Ecto neural progenitor cell (in vitro differentiated cells): ENCODE measurements at places on chromosomes 11 and 22.

- DNase-seq = no peak
These were observed 104.6 kb upstream of the ANO3 start for GRCh38 chr11:26227301-26227746.

- DNase-seq = peak; percentile 23
These were observed 528.6 kb downstream of the BRD1 start for GRCh38 chr22:49298834-49299750.

- DNase-seq = no peak
These were observed 71.2 kb upstream of the B3GAT1 start for GRCh38 chr11:134483291-134483690.

DNA sequence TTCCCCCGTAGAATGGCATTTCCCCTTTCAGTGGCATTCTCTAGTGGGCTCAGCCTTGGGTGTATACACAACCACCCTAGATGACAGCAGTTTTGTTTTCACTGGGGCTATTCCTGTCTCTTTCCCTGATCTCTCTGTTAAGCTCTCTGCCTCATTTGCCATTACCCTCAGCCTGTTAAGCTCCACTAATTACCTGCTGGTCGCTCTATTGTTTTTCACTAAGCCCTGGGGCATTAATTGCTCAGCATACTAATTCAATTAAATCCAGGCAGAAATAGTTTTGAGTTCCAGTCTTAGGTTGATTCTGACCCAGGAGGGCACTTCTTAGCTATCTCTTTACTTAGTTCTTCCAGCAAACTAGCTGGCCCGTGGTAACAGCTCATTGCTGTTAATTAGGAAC is 80.0 kb downstream of the BRD1 start:
- DNase-seq = no peak

GRCh38 chr22:35835267-35835997 is 117.8 kb downstream of the APOL5 start:
- DNase-seq = no peak

DNA sequence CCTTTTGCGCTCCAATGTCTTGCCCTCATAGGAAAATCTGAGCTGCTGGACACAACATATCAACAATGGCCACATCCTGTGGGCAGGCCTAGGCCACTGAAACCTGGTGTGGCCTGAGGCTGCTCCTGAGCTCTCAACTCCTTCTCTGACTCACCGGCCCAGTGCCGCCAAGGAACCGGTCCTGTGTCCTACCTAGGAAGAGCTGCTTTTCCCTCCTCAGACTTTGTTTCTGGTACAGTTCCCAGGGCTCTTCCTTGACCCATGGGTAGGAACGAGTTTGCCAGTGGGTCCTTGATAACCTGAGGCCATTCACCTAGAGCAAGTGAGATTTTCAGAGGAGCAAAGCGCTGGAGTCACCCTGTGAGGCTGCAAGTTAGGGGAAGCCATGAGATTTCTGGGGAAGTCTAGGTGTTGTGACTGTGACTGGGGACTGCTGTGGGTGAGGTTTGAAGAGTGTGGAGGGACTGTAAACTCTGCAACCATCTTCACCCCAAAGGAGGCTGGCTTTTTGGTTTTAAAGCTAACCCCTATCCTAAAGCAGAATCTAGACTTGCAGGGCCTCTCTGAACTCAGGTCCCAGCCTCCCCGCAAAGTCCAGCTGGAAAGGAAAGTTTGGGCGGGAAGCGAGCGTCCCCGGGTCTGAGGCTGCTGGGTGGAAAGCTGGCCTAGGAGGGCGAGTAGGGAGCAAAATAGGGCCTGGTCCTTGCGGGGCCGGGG is 12.0 kb upstream of the PAX6 start:
- peak; percentile 46 for DNase-seq

GRCh38 chr22:45155050-45155840 is 8.5 kb upstream of the NUP50 start:
- no peak for DNase-seq

DNA sequence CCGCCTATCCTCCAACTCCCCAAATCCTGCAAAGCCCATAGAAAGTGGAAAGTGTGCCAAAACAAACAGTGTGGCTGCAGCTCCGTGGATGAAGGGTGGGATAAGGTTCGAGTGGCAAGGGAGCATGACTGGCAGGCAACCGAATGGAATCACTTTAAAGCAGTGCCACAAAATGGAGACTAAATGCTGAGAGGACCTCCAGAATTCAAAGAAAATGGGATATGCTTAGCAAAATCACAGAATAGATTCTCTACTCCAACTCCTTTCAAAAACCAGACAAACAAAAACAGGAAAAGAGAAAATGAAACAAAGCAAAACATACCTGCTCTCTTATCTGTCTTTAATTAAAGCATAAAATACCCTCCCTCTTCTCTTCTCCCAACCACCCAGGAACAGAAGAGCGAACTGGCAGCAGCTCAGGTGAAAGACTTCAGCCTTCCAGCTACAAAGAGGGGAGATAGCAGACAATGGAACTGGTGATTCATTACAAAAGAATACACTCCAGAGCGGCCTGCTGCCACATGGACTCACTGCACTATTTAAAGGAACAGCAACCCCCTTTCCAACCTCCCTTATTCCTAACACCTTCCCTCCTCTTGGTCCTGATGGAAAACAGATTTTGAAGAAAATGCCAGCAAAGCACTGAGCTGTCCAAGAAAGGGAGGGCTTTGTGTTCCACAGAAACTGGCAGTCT is 118.5 kb downstream of the APOL5 start:
- DNase-seq = no peak

DNA sequence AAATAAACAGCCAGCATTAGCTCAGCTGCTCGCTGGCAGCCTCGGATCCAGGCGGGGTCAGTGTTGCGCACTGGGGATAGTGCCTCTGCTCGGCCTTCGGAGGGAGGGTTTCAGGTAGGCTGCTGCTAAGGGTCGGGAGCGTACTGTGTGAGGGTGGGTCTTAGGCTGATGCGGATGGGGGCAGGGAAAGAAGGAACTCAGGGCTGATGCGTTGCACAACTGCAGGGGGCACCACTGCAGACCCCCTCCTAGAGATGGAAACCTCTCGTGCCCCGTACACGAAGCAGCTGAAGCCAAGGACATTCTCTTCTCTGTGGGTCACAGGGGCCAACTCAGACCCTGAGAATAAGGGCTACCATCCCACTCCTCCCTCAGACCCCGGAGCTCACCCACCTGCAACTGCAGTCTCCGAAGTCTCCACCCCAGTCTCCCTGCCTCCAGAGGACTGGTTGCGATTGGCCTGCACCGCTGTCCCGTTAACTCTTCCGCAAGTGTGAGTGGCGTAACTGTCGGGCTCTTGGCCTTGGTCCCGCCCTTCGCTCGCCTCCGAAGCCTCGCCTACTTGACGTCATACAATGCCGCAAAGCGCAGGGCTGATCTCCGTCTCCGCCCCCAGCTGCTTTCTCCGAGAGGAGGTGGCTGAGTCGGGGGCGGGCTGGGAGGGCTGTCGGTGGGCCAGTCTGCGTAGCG is at the start of gene KBTBD3:
KBTBD3 (minus strand) TSS at position 429 of the 690 bp plus-strand sequence. CDS start 18,250 bp downstream, outside the sequence.
- DNase-seq = peak; percentile 98

DNA sequence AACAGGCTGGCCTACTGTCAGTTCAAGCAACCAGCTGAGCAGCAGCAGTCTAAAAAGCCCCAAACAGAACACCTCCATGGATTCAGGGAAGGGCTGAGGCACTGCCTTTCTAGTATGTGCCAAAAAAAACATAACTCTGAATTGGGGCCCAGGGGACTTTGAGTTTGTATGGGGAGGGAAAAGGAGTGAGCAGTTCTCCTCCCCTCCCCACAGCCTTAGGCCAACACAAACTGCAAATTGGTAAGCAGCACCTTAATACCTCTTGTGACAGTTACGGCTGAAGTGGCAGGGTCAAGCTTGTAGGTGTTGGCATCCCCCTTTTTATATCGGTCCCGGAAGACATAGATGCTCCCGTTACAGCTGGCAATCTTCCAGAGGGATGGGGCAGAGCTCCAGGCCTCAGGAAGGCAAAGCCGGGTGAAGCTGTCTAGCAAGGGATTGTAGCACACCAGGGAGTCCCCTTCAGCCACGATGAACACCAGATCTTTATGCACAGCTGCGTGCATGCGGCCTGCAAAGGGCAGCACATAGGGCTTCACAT is 6.0 kb downstream of the KBTBD4 start:
- DNase-seq = no peak

- DNase-seq = no peak
These were observed 9.6 kb downstream of the OR5A2 start for GRCh38 chr11:59416613-59417012.

GRCh38 chr11:111814557-111815320 is 48.5 kb upstream of the PPP2R1B start:
- no peak for DNase-seq

DNA sequence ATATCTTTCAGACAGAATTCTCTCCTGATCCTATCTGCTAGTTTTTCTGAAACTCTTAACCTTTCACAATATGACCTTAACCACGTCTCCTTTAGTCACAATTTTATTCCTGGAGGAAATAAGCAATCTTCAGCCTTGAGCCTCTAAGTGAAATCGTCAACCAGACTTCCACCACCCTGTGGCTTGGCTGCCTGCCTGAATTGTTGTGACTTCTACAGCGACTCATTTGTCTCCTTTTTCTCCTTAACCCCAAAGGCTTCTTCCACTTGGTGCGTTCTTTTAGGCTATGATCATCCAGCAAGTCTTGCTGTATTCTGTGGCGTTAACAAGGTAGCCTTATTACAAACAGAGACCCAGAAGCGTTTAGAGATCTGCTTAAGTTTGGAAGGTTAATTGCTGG is 535.1 kb upstream of the ARHGAP42 start:
- DNase-seq = no peak

GRCh38 chr11:46616551-46617133 is 385 bp downstream of the HARBI1 start:
- no peak for DNase-seq

GRCh38 chr11:44687388-44687787 is 39.4 kb upstream of the TSPAN18 start:
- DNase-seq = no peak

DNA sequence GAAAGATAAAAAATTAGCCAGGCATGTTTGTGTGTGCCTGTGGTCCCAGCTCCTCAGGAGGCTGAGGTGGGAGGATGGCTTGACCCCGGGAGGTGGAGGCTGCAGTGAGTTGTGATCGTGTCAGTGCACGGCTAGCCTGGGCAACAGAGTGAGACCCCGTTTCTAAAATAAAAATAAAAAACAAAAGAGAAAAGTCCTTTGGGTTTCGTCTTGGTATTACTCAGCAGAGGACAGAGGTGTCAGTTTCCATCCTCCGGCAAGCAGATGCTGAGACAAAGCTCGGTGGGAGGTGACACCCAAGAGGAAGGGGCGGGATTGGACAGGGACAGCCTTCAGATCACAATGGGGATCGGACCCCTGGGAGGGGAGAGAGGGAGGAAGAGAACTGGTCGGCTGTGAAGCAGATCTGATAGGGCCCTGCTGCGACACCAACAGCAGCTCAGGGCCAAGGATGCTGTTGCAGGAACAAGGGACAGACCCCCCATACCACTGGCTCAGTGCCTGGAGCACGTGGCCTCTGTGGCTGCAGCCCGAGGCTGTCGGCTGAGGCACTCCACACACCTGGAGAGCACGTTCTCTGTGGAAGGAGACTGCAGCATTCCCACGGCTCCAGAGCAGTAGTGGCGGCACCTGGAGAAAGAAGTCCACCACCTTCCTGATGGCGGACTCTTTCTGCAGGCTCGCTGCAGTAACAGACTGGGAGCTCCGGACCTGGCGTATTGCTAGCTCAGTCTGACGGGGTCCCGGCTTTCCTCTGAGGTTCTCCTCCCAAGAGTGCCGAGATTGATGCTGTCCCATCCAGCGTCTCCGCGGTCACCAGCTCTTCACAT is 5.2 kb upstream of the BID start:
- DNase-seq = no peak

GRCh38 chr11:1772270-1773130 is 8.8 kb upstream of the CTSD start:
- no peak for DNase-seq

DNA sequence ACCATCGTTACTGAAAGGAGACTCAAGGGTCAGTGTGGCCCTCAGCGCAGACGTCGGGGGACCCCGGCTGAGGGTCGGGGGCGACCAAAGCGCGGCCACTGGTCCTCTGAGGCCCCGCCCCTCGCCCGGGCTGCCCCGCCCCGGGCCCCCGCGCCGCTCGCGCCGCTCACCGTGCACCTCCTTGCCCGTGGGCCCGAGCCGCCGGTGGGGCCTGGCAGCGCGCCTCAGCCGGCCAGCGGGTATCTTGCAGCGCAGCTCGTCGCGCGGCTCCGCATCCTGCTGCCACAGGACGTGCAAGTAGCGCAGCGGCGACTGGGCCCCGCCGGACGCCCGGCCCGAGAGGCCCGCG is 419 bp downstream of the ANKRD54 start:
- no peak for DNase-seq

DNA sequence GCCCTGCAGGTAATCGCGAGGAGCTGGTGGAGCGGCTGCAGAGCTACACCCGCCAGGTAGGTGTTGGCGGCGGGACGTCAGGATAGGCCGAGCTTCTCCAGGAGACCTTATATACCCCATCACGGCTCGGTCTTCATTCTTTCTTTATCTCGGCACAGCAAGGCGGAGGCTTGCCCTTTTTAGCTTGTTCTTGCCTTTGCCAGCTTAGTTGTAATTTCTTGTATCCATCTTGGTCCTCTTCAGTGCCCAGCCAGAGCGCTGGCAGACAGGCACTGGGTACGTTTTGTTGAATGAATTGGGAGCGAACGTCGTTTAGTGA is 459 bp downstream of the SF3B2 start:
- DNase-seq = no peak

DNA sequence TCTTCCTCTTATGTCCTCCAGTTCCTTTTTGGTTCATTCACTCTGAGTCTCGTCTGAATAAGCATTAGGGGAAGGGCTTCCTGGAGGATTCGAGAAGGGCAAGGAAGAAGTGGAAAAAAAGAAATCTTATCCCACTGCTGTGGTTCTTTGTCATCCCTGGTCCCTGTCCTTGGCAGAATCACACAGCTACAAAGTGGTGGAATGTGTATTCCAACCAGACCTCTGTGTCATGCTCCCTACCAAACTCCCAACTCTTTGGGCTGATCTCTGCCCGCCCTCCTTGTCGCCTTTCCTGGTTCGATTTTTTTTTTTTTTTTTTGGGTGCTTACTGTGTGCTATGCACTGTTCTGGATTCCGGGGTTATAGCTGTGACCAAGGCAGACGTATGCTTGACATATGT is 61.0 kb downstream of the TEAD1 start:
- no peak for DNase-seq

DNA sequence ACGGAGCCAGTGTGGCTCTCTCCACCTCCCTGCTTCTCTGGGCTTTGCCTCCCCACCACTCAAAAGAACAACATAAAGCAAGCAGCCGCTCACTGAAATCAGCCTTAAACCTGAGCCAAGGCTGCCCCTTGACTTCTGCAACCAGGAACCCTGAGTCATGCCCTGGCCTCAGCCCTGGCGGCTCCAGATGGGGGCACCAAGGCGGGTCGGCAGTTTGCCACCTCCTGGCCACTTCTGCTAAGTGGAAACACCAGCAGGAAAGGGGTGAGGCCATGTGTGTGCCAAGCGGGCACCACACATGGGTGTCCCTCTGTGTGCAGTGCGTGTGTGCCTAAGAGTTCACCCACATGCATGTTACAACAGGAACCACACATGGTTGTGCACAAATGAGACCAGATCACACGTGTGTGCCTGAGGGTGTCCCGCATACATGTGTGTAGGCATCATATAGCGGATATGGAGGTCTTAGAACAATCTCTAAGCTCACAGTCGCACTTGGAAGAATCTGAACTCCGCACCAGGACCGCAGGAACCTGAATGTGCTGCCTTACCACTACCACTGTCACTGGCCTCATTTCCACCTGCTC is 221.2 kb downstream of the MN1 start:
- DNase-seq = no peak
